Right renal cortex interstitium (tissue), 3 donors: ENCODE measurements at places on chromosomes 16 and 17.

DNA sequence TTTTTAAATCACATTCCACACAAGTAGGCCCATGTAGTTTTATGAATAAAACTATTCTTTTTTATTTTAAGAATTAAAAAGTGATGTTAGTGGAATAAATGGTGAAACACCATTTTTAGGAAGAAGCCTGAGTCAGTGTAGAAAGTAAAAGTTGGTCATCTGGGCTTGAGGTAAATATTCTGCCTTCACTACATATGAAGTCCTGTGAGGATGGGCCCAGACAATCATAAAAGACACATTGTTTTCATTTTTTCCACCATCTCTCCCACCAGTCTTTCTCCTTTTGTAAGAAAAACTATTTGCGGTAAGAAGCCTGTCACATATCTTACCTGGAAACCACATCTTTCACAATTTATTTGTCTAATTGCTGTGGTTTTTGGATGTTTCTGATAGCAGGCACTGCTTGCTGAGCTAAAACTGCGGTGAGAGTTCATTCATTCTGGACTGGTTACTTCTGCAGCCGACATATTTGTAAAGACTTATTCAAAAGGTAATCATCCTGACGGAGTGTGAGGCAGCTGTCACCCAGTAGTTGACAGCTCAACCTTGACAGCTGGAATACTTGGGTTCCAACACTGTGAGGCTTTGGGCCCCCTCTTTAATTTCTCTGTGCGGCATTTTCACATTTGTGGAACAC, 10.6 kb upstream of the RFFL start:
- DNase-seq: no peak

GRCh38 chr16:9072806-9073341, 18.6 kb upstream of the HAPSTR1 start:
- no peak for DNase-seq

DNA sequence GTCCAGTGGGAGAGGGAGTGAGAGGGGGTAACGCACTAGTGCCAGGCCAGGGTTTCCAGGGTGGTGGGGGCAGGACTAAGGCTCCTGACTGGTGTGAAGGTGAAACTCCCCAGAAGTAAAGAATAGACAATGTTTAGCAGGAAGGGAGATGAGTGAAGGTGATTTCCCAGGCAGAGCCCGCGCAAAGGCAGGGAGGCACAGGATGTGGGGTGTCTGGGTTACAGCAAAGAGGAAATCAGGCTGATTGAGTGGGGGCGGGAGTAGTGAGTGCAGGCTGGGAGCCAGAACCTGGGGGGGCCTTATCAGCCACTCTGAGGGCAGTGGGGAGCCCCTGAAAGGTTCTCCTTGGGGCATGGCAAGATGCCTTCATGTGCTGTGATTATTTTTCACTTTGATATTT, 167.5 kb downstream of the UTP18 start:
- DNase-seq: no peak

- no peak for DNase-seq
These were observed 114.0 kb downstream of the PRKCB start for GRCh38 chr16:23949630-23950290.

DNA sequence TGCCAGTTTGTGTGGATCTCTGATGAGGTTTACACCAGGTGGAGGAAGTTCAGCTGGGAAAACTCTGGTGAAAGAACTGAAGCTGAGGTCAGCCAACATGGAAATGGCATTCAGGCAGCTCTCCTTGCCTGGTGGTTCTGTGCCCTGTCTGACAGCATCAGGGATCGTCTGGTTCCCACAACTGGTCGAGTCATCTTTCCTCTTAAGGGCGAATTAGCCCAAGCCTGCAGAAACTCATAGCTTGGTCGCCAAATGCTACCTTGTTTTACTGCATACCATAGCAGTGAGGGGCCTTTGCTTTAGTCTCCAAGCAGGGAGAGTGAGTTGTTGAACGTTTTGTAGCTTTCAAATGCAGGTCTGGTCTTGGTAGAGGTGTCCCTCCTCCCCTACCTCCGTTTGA, 7.2 kb downstream of the PLCG2 start:
- DNase-seq: no peak
